ELR (cell line): ENCODE measurements at places on chromosomes 11 and 22.

- no peak for DNase-seq
Observed at GRCh38 chr11:128575174-128575960, 12.0 kb downstream of the ETS1 start.

- DNase-seq, result no peak
Observed at GRCh38 chr22:32957200-32957803, 100.9 kb downstream of the SYN3 start.

GRCh38 chr11:61885166-61885778 lies 6.1 kb downstream of the FADS3 start:
- no peak for DNase-seq

- no peak for DNase-seq
Observed at GRCh38 chr22:46726066-46726985, 11.7 kb downstream of the CERK start.

- DNase-seq, result no peak
Observed at GRCh38 chr11:120168108-120168959, 30.4 kb upstream of the TRIM29 start.

- DNase-seq, result no peak
Observed at GRCh38 chr11:112599856-112600533, 339.3 kb upstream of the PLET1 start.

GRCh38 chr11:2944530-2944929 lies 15.3 kb upstream of the PHLDA2 start:
- DNase-seq, result no peak

DNA sequence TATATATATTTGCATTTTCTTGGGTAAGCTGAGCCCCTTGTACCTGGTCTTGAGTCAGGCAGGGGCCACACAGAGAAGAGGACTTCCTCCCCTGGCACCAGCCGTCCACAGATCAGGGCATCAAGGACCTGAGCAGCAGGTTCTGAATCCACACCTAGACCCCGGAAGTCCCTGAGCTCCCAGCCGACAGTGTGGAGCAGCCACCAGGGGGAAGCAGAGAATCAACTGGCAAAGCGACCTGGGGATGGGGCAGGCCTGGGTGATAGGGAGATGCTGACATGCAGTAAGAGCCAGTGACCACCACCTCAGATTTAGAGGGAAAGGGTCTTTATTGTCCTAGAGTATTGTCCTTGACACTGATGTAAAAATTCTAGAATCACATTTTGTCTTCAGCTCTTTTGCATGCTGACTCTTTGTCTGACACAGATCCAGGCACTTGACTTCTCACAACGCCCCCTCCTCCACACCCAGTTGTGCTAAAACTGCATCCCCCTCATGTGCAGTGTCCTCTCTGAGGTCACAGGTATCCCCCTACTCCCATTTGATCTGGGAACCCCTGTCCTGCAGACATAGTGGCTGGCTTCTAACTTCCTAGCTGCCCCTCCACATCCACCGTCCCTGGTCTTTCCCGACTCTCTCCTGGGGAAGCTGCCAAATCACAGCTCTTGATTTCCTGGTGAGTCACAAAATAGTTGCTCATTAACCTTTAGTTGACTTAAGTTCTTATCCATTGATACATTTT lies 109.3 kb downstream of the GGTLC2 start:
- DNase-seq, result peak; percentile 50

- DNase-seq, result no peak
Observed at GRCh38 chr11:35247428-35247827, 108.5 kb downstream of the CD44 start.

GRCh38 chr22:20803696-20804324 lies 29.9 kb downstream of the SERPIND1 start:
- peak; percentile 45 for DNase-seq

- DNase-seq, result no peak
Observed at GRCh38 chr11:119472856-119473222, 49.9 kb upstream of the THY1 start.

DNA sequence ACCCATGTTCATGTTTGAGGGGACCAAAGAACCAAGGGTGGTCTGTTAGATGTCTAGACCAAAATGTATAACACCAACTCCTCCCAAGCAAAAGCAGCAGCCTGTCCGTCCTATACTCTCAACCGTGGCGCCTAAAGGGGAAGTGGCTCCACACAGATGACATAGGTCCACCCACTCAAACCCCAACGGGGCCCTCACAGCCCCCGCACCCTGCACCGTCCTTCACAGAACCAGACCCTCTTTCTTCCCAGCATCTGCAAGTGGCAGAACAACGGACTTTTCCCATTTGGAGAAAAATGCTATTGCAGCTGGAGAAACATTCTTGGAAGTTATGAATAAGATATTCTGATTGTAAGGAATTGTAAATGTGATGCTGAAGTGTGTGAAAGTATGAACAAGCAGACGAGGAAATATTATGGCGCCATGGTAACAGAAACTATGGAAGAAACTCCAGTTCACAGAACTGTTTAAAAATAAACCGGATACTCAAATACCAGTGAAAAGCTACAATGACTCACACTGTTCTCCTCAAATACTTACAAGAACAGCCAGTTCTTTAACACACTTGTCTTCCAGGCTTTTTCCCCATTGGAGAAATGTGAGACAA lies 76.5 kb upstream of the ARFGAP3 start:
- DNase-seq, result peak; percentile 87

DNA sequence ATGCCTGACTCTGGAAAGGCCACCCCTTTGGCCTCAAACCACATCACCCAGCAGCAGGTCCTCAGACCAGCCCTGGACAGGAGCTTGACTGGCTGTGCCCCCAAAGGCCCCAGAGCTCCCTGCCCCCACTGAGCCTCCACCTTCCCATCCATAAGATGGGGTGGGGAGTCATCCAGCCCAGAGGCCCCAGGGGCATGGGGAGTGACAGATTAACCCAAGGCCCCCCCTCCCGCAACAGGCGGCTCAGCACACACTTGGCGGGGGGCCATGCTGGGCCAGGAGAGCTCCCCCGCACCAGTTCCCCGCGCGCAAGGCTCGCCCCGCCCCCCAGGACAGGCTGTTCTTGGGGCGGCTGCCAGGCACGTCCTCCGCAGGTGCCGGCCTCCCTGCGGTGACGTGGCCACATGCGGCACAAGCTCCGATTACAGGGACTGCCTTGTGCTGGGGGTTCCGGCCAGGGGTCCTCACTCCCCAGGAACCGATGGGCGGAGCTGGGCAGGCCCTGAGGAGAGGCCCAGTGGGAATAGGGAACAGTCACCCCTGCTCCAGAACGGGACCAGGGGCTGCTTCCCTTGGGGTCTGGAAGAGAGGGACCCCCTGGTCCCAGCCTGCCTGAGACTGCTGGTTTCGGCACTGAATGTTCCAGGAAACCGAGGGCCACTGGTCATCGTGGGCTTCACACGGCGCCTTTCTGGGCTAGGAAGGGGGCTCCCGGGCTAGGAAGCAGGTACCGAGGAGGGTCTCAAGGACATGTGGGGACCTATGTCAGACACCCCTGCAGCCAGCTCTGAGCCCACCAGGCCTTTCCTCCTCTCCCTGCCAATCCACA lies 5.1 kb upstream of the CDKN1C start:
- DNase-seq, result peak; percentile 52

DNA sequence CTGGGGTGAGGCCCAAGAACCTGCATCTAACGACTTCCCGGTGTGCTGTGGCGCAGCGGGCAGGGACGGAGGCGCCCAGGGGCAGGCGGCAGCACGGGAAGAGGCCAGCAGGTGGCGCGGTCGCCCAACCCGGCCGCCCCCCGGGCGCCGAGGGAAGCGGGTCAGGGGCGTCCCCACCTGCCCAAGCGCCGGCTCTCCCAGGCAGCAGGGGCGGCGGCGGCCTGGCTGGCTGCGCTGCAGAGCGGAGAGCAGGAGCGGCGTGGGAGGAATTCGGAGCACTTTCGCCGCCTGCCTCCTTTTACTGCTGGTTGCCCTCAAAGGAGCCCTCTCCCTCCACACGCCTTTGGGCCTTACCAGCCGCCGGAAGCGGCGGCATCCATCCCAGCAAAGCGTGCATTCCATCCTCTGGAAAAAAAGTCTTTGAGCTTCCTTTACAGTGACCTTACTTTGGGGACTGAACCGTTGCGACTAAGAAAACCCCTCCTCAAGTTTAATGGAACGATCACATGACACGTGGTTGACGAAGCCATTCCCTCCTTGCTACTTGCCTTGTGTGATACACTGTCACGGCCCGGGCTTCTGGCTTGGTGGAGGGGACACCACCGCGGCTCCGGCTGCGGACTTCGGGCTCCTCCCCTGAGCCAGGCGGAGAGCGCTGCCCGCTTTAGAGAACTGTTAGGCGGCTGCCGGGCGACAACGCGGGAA lies 106.8 kb upstream of the CLMP start:
- DNase-seq, result peak; percentile 61

- DNase-seq, result no peak
Observed at GRCh38 chr11:130379276-130379675, 49.1 kb downstream of the ADAMTS8 start.

GRCh38 chr11:82494988-82495432 lies 238.7 kb downstream of the FAM181B start:
- DNase-seq, result peak; percentile 5

DNA sequence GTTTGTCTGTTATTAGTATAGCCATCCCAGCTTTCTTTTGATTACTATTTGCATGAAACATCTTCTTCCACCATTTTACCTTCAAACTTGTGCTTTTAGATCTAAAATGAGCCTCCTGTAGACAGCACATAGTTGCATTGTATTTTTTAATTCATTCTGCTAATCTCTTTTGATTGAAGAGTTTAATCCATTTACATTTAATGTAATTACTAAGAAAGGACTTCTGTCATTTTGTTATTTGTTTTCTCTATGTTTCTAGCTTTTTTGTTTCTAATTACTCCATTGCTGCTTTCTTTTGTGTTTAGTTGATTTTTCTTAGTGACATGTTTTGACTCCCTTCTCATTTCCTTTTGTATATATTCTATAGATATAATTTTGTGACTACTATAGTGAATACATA lies 43.7 kb upstream of the ZBTB44 start:
- DNase-seq, result no peak

DNA sequence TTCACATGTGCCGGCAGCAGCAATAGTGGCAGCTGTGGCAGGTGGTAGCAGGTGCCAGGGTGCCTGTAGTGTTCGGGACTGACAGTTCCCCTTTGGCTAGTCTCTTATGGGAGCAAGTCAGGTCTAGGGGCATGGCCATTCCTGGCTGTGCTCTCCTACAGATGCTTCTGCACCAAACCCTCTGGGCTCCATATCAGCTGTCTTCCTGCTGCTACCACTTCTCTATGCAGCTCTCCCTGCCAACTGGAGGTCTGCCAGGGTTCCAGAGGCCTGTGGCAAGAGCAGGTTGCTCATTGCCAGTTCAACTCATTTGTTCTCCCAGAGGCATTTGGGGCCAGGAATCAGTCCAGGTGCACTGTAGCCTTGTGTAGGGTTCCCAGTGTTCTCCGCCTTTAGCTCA lies 473.7 kb downstream of the JRKL start:
- DNase-seq, result no peak

- no peak for DNase-seq
Observed at GRCh38 chr22:49609207-49609876, 218.3 kb downstream of the BRD1 start.

GRCh38 chr11:43489869-43490465 lies 131.2 kb downstream of the TTC17 start:
- DNase-seq, result no peak

DNA sequence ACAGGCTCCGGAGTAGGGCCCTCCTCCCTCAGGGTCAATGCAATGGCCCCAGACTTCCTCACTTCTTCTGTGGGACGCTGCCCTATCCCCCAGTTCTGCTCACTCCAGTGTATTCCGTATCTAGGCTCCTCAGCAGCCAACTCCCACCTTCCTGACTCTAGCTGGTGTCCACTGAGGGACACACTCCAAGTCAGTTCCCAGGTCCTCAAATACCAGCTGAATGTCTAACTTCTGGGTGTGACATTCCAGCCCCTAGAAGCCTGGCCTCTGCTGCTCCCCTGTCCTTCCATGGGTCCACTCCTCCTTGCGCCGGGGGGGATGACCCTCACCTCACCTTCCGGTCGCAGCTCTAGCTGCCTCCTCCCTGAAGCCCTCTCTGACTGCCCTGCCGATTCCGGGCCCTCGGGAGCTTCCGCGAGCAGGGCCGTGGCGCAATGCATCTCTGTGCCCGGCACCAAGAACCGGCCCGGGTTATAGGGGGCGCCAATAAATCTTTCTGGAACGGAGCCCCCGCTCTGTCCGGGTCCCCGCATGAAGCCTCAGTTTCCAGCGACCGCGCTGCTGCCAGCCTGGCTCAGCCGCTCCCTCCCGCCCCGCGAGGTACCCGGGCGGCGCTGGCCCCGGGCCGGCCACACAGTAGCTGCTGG lies 15.4 kb downstream of the BAD start:
- DNase-seq, result peak; percentile 78

DNA sequence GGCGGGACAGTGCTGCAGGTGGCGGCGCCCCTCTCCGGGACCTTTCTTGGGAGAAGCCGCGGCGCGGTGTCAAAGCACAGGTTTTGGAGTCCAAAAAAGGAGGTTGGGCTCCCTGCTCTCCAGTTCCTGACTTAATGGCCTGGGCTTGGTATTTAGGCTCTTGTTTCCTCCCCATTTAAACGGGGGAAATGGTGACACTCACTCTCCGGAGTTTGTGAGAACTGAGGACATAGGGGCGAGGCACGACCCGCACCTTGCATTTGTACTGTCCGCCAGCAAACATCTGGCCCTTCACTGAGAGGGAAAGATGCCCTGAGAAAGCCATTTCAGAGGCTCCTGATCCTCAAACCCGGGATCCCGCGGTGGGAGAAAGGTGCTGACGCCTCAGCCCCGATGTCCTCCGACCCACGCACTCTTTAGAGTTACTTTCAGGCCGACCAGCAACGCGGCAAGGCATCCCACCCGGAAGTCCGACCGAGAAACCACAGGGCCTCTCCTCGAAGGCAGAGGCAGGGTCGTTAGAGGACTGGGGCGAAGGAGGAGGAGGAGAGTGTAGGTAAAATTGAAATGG lies 2.9 kb upstream of the WDR74 start:
- DNase-seq, result no peak

DNA sequence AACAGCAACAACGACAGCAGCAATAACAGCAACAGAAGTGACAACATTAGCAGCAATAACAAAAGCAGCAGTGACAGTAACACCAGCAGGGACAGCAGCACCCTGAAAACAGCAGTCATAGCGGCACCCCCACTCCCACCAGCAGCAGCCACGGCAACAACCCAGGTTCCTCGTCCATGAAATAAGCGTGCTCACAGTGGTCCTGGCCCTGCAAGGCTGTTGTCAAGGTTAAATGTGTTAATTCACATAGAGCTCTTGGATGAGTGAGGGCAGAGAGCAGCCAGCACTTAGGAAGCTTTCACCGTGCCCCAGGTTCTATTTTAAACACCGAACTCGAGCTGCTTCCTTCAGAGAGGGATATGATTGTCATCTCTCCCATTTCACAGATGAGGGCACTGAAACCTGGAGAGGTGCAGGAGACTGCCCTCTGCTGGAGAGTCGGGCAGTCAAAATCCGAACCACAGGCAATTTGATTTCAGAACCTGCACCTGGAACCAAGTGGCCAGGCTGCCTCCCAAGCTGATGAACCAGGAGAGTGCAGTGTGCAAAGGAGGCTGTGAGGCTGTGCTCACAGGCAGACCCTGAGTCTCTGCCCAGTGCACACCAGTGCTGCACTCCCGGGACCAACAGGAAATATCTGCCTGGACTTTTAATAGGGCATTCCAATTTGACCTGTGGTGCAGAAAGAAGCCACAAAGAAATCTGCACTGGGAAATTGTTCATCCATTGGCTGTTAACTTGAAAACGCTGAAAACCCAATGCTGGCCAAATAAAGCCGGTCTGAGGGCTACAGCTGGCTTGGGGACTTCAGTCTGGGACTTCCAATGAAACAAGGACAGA lies 22.9 kb upstream of the FGF3 start:
- DNase-seq, result peak; percentile 45
